ENCODE measurements at places on chromosomes 6 and 20.

DNA sequence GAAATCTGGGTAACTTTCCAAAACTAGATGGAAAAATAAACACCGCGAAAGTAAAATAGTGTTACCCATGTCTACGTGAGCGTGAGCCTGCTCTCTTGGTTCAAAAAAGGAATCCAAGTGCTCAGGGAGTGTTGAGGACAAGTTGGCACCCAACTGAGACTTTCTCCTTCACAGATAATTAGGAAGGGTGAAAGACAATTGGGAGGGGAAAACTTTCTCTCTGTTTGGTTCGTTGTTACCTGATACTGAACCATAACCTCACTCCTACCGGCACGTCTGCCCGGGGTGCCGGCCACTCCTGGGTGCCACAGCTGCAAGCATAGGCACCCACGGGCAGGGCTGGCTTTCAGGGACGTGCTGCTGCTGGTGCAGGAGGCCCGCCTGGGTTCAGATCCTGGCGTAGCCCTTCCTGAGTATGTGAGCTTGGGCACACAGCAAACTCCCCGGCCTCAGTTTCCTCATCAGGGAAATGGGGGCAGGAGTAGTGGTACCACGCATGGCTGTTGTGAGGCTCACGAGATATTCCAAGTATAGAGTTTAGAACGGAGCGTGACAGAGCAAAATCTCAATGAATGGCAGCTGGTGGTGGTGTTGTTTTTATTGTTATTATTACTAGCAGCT, 38.2 kb upstream of the PMEPA1 start:
- no peak for DNase-seq

GRCh38 chr6:12913201-12913600, 196.6 kb downstream of the PHACTR1 start:
- no peak for DNase-seq

- DNase-seq, result no peak
These were observed 750.4 kb downstream of the TENT5A start for GRCh38 chr6:81002126-81002525.

- no peak for DNase-seq
These were observed 15.3 kb upstream of the CCN2 start for GRCh38 chr6:131966443-131966842.

GRCh38 chr6:4543596-4543995, 232.6 kb upstream of the CDYL start:
- no peak for DNase-seq

GRCh38 chr20:39775110-39775509, 813.0 kb downstream of the DHX35 start:
- no peak for DNase-seq
